ENCODE measurements at places on chromosomes 11 and 22.

- DNase-seq, result no peak
These were observed 3.0 kb downstream of the PNPLA2 start for GRCh38 chr11:821512-822371.

- no peak for DNase-seq
These were observed 38.9 kb upstream of the LUZP2 start for GRCh38 chr11:24457985-24458384.

- DNase-seq, result no peak
These were observed 31.3 kb upstream of the LRRC55 start for GRCh38 chr11:57150454-57150917.

GRCh38 chr11:132804258-132804657 is 728.0 kb downstream of the OPCML start:
- no peak for DNase-seq

GRCh38 chr22:26921726-26922125 is 264.3 kb downstream of the MIAT start:
- no peak for DNase-seq

- DNase-seq, result no peak
These were observed 57.8 kb downstream of the SPATA19 start for GRCh38 chr11:133787379-133788141.

GRCh38 chr22:45268167-45268957 is 16.4 kb upstream of the UPK3A start:
- DNase-seq, result no peak

DNA sequence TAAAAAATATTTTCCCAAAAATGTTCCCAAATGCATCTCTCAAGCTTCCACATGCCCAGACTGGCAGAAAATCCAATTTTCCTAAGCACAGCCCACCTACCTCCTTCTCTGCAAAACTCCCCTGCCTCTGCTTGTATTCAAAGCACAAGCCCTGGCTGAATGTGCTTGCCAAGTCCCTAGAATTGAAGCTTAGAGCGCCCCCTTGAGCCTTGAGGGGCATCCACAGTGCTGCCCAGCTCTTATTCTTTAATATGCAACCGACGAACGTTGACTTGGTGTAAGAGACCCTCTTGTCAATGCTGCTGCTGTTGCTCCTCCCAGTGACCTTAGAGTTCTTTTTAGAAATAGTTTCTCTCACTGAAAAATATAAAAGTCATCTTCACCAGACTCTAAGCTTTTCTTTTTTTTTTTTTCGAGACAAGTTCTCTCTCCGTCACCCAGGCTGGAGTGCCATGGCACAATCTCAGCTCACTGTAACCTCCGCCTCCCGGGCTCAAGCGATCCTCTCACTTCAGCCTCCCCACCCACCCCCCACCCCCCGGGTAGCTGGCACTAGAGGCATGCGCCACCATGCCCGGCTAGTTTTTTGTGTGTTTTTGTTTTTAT is 63.5 kb upstream of the CAPRIN1 start:
- DNase-seq, result peak; percentile 43

GRCh38 chr11:80371931-80372330 is 931.1 kb upstream of the TENM4 start:
- DNase-seq, result no peak

DNA sequence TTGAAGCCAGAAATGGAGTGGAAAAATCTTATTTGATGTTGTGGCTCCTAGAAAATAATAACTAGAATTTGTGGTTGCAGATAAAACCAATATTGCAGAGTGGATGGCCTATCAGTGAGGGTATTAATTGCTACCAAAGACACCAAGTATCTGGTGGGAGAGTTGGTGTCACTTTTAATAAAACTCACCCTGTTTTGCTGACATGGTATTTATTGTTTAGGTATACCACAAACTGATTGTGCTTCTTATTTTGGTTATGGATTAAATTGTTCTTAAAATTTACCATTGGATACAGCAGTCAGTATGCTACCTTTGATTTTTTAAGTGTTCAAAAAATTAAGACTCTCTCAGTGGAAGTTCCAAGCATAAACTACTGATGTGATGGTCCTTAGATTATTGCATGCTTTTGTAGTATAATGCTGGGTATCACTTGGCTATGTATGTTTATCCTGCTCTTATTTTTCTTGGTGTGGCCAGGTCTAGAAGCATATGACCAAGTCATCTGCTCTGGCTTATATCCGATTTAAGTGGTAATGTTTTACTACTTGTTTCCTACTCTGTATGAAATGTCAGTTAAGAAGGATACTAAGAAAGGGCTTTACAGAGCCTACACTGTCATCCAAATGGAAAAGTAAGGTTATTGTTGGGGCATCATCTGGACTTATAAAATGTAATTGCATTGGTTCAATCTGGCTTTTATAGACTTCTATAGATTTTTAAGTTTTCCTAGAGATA is 101.6 kb downstream of the ARHGAP42 start:
- DNase-seq, result no peak

DNA sequence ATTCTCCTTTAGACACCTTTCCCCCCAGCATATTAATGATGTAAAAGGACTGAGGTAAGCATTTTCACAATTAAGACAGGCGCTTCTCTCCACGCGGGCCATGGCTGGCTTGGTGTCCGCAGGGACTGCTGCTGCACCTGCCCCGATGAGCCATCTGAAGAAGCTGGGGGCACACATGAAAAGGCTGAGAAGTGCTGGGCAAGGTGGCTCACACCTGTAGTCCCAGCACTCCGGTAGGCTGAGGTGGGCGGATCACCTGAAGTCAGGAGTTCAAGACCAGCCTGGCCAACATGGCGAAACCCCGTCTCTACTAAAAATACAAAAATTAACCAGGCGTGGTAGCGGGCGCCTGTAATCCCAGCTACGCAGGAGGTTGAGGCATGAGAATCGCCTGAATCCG is 21.3 kb downstream of the KRTAP5-6 start:
- no peak for DNase-seq

DNA sequence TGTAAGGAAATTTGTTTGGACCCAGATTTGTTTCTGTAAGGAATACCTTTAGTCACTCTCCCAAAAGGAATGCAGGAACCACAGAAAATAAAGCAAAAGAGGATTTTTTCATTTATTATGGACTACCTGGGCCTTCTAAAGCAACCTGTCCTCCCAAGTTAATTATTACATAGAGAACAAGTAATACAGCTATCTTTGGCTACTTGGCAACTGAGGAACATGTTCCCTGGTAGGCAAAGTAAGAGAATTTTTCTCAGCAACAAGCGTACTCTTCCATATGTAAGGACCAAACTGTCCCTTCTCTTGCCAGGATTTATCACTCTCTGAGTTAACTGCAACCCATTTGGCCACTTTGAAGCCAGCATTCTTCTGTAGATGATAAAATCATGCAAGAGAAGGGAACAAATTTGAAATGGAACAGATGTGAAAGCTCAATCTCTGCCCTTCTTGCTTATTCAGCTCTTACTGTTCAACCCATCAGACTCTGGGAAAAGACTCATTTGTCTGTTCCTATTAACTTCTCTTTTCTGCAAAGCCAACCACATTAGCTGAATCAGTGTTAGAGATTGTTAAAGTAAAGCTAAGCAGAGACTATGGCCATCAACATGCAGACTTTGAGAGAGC is 190.2 kb downstream of the SWAP70 start:
- DNase-seq, result no peak

DNA sequence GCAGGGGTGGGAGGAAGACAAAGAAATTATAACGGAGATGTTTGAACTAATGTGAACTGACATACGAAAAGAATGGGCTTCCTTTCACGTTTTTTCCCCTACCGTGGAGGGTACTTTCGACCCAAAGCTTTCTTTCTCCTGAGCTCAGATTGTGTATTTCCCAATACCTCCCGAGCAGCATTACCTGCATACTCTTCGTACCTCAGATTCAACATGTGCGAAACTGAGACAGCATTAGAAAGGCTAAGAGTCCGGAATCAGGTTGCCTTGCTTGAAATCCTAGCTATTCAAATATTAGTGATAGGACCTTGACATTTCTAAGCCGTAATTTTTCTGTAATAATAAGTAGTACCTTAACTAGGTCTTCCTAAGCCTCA is 778 bp upstream of the PAK1 start:
- DNase-seq, result no peak

- DNase-seq, result no peak
These were observed 33.7 kb downstream of the C11orf71 start for GRCh38 chr11:114366331-114367243.

GRCh38 chr11:66864924-66865697 is 8.2 kb downstream of the LRFN4 start:
- DNase-seq, result no peak

DNA sequence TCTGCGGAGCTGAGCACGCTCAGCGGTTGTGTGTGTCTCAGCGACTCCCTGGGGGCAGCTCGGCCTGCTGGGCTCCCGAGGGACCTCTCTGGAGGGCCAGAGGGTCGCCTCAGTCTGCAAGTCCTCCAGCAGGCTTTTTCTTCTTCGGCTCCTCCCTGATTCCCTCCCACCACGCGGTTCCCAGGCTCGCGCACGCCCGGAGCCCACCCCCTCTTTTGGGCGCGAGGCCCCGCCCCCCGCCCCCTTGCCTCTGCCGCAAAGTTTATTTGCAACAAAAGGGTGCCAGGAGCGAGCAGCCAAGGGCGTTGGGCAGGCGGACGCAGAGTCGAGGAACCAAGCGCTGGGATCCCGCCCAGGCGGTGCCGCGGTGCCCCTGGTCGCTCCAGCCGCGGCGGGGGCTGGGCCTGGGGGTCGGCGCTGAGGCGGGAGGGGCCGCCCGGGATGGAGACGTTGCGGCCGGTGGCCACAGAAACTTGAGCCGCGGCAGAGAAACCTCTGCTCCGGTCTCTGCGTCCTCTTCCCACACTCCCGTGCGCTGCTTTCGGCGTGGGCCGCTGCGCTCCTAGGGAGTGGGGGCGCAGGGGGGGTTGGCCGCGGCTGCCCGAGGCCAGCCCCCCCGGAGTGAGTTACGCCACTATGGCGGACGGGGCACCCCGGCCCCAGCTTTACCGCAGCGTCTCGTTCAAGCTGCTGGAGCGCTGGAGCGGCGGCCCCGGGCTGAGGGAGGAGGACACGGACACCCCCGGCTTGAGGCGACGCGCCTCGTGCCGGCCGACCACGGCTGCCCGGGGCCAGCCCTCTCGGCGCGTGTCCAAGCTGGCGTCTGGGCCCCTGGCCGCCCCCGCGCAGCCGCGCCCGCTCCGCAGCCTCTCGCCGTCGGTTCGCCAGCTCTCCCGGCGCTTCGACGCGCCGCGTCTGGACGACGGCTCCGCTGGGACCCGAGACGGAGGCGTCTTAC is at the start of gene ARHGEF17:
Gene ARHGEF17 (plus strand): TSS at position 274 of the 958 bp plus-strand sequence. CDS start 363 bp downstream, at position 637.
- DNase-seq, result peak; percentile 15

DNA sequence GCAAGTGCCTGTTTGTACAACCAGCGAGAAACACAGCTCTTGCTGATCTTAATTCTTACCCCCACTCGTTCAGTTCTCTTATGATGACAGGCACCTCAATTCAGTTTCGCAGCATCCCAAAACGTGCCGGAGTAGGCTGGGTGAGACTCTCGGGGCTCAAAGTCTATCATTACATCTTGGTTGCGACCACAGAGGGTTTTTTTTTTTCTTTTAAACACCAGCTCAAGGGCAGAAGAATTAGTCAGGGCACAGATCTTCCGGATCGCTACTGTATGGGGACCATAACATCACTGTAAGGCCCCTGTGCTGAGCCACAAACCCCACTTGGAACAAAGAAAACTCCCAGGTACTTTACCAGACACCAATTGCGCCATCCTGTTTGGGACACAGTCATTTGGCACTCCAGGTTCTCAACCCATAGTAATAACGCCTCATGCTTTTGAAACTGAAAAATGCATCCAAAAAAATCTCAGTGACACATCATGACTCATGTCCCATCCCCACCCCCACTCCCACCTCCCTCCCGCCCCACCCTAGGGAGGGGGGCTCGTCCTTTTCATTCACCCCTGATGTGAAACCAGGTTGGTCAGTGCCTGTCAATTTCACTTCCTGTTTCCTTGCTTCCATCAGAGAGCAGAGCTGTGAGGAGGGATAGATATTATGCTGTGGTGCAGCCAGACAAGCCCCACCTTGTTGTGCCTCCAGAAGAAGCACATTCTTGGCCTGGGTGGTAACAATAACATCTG is 41.0 kb upstream of the CD5 start:
- DNase-seq, result peak; percentile 54

DNA sequence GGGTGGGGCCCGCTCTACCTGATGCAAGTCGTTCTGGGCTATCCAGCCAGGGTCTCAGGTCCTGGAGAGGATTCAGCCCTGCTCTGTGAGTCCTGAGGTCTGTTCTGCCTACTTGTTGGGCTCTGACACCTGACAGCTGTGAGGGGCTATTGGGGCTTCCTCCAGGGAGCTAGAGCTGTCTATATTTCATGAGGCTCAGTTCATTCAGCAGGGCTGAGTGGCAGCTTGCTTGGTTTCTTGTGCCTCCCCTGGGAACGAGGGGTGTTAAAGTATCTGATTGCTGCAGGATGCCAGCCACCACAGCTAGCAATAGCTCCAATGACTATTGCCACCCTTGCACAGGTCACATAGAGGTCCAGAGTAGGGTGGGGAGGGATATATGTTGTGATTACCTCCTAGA is 26.7 kb downstream of the INSC start:
- DNase-seq, result no peak

DNA sequence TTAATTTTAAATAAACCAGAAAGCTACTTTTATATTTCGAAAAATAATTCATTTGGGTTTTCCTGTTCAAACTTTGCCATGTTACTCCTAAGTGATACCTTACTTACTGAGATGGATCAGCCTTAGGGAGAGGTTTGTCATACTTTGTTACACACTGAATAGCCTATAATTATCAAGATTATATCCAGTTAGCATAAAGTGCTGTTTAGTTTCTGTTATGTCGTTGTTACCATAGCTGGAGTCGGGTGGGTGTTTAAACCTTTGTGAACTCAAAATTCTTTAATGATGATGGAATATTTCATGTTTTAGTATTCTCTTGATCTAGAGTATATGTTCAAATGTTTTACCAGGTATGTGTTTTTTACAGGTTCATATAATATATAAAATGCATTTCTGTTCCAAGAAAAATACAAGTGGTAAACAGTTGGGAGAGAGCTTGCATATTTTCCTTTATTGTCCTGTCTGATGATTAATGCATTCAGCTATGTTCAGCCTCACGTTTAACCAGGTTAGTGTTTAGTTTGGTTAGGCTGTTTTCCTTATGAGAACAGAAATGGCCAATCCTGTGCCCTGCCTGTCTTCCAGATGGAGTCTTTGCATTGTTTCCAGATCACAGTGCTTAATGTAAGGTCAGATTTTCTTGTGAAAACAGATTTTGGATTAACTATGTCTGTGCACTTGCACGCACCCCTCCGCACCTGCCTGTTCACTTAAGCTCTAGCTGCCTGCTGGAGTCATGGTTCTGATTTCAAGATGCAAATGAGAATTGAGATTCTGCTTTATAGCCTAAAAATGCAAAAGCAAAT is 105.6 kb downstream of the ATXN10 start:
- no peak for DNase-seq

- no peak for DNase-seq
These were observed 1067.4 kb downstream of the OPCML start for GRCh38 chr11:132464939-132465338.

DNA sequence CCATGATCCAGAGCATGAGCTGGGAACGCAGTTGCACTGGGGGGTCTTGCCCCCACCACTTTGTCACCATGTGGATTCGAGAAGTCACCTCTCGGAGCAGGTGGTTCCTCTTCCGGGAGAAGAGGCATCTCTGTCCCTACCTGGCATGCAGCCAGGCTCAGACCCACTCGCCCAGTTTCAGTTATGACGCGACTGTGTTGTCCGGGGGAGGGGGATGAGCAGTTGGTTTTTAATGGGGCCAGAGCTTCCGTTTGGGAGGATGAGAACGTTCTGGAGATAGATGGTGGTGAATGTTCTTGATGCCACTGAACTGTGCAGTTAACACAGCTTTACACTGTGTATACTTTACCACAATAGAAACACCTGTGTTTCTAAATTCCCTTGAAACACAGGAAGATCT is 41.5 kb downstream of the DHCR7 start:
- DNase-seq, result no peak

GRCh38 chr11:70068950-70069349 is 9.2 kb upstream of the ANO1 start:
- no peak for DNase-seq

- no peak for DNase-seq
These were observed 699 bp upstream of the SDF2L1 start for GRCh38 chr22:21641417-21641788.

Measured in activated T-helper 1 cell treated with Interleukin-2 at 50 U/mL for 16 hours (primary cell).